ENCODE measurements at places on chromosomes 16 and 17.

DNA sequence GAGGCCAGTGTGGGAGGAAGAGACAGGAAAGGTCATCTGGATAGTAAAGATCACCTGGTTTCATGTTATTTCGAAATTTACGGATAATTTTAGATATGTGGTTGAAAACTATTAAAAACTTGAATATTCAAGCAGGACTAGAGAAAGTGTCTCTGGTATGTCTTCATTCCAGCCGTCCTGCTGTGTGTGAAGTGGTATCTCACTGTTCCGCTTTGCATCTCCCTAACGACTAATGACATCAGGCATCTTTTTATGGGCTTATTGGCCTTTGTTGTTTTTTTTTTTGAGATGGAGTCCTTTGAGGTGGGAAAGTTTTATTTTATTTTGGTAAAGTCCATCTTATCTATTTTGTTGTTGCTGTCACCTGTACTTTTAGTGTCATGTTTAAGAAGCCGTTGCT is 214.4 kb upstream of the CHMP6 start:
- no peak for DNase-seq

DNA sequence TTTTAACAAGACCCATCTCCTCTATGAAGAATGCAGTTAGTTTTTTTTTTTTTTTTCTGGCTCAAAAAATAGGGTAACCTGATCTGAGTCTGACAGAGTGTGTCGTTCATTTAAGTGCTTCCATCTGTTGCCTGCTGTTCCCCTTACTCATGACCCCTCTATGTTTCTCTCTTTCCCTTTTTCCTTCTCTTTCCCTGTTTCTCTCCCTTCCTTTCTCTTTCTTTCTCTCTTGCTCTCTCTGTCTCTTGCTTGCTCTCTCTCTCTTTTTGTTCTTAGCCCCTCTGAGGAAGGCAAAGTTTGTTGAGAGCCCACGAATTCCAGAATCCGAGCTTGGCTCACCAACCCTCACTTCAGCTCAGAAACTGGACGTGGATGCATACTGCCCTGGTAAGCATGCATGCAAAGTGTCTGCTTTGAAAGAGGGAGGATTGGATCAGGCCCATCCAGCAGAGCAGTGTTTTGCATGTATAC is 185.0 kb downstream of the TANC2 start:
- no peak for DNase-seq

DNA sequence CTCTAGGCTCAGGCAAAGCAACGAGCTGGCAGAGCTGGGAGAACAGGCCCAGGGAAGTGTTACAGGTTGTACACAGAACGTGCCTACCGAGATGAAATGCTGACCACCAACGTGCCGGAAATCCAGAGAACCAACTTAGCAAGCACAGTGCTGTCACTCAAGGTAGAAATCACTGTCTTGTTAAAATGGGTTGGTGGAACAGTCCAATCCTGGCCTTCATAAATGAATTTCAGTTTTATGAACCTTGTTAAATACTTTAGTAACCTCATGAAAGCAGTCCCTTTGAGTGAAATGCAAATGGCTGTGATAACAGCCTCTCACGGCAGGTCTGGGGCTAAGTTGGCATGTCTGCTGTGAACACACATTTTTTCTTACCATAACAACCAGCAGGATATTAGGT is 29.0 kb downstream of the ETV4 start:
- DNase-seq: no peak

DNA sequence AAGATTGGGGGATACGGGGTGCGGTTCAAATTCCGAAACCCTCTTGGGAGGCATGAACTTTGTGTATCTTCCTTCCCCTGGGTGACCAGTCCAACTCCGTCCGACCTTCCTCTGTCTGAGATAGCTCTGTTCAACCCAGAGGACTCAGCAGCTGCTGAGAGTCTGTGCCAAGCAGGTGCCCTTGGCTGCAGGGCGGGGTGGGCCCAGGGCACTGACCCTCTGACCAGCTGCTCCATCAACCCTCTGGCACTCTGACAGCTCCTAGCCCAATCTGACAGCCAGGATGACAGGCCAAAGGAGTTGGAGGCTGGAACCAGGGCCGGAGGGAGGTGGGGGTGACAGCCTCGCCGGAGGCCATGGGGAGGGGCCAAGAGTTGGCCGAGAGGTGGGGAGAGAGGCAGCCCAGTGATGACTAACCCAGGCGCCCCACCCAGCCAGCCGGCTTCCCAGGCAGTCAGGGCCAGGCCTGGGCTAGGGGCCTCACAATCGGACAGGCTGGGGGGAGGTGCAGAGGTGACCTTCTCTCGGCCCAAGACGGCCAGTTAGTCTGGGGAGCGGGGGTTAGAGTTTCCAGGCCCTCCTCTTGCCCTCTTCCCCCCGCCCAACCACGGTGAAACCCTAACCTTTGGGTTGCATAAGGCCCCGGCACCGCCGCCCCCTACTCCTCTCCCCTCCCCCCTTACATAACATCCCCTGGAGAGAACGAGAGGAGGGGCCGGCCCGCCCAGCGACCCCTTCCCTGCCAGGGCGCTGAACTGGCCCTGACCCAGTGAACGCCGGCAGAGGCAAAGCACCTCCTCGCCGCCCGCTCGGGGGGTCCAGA is 5.0 kb upstream of the TLCD2 start:
- no peak for DNase-seq
